Mammary epithelial cell (primary cell): ENCODE measurements at places on chromosomes 12 and 14. TPM values are rescaled to one million over a fixed set of nuclear protein-coding genes. Genes with fewer than 3 reads are reported as not detected.
A peak's percentile ranks its signal among the peaks of the same experiment; 100 is the strongest.

Gene SELPLG
- polyA plus RNA-seq: 0.63 TPM

GRCh38 chr14:54451121-54451601 lies 10.0 kb upstream of the CNIH1 start:
- no peak for DNase-seq

Gene TAS2R46
- polyA plus RNA-seq: not detected

Gene GRIP1
- 7.4 TPM for polyA plus RNA-seq

Gene DPY19L2
- not detected for polyA plus RNA-seq

- DNase-seq: no peak
These were observed 22.9 kb downstream of the SYNE3 start for GRCh38 chr14:95493503-95493902.

GRCh38 chr12:67436230-67436629 lies 167.1 kb downstream of the CAND1 start:
- DNase-seq: no peak

- DNase-seq: no peak
These were observed 31.7 kb downstream of the FGD4 start for GRCh38 chr12:32431025-32431424.

Gene C14orf132
- polyA plus RNA-seq: 0.41 TPM

Gene LRTM2
- not detected for polyA plus RNA-seq

DNA sequence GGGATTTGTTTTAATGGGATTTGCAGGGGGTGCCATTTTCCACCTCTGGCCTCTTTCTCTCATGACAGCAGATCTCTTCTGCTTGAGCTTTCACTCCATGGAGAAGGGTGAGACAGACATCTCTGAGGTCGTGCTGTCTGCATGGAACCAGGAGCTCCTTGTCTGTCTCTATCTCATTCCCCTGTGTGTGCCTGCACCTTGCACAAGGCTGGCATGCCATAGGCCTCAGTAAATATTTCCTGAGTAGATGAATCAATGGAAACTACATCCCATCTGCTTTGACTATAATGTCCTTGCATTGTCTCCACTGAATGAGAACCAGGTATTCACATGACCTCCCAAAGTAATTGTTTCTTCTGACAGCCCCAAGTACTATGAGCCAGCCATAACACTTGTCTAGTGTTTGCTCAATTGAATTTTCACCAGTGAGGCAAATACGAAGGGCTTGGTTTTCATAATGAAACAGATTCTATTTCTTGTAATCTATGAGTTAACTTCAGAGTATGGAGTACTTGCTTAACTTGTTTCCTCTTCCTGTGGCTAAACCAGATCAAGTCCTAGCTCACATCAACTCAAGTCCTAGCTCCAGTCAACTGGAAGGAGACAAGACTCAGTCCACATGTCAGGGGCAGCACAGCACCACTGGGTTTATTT lies 32.3 kb downstream of the KCNK13 start:
- peak; percentile 46 for DNase-seq

- peak; percentile 20 for DNase-seq
These were observed 556 bp downstream of the MTHFD1 start for GRCh38 chr14:64388533-64389285.

DNA sequence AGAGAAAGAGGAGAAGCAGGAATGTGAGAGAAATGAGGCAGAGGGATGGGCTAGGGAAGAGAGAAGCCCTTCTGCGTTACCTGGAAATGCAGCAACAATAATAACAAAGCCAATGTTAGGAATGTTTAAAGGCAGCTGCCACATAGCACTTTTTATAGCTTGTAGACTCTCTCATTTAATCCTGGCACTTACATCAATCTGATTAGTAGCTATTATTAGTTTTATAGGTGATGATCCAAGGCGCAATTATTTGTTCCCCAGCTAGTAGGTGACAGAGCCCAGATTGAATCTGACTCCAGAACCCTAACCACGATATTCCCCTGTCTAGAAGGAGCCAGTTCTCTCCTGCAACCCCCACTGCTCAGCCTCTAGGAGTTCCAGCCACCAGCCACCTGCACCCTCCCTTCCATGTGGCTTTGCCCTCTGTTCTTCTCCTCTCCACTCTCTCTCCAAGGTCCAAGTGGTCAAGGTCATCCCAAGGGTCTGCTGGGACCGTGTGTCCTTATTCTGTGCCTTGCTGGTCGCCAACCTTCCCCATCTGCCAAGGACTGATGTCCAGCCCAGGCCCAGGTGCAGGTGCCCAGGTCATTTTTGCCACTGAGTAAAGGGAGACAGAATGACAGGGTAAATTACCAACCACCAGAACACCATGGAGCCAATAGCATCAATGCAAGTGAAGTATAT lies 29.4 kb upstream of the CIPC start:
- DNase-seq: no peak

Gene REM2
- polyA plus RNA-seq: 0.09 TPM

DNA sequence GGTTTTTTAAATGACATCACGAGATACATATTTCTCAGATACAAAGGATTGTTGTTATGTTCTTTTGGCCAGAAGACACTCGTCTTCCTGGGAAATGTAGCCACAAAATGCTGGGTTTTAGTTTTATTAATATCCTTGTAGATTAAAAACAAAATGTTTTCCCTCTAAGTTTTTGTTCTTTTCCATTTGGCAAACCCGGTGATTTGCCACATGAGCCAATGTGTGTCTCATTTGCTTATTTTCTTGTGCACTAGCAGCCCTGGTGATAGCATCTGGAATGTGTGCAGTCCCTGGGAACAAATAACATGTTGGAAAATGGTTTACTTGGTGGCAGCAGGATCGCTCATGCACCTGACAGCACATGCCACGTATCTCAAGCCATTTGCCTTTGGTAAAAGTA lies 61.0 kb downstream of the HMGA2 start:
- DNase-seq: no peak

- DNase-seq: no peak
These were observed 57.2 kb downstream of the HMGA2 start for GRCh38 chr12:65881348-65881961.

DNA sequence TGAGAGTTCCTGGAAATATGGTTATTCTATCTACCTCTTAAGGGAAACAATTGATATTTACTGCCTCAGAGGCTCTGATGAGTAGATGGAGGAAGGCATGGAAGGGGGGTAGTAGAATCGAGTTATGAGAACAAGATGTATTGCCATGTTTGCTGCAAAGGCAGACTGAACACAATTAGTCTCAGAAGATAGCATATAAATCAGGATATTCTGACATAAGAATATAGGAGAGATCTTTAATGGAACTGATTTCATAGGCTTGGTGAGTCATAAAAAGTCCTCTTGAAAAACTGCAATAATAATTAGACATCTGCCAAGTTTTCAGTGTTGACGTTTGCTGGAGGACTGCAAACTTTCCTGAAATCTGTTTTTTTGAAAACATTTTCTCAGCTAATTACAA lies 636.1 kb downstream of the TMTC2 start:
- DNase-seq: no peak

DNA sequence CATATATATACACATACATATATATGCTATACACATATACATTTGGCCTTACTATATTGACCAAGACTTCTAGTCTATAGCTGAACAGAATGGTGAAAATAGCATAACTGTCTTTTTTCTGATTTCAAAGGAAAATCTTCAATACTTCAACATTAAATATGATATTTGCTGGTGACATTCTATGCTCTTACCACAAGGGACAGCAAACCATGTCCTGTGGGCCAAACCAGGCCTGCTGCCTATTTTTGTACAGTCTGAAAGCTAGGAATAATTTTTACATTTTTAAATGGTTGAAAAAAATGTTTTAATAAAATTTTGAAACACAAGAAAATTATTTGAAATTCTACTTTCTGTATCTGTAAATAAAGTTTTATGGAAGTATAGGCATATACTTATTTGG lies 63.6 kb downstream of the EML5 start:
- no peak for DNase-seq

GRCh38 chr14:90538716-90539495 lies 142.1 kb downstream of the CALM1 start:
- DNase-seq: no peak

DNA sequence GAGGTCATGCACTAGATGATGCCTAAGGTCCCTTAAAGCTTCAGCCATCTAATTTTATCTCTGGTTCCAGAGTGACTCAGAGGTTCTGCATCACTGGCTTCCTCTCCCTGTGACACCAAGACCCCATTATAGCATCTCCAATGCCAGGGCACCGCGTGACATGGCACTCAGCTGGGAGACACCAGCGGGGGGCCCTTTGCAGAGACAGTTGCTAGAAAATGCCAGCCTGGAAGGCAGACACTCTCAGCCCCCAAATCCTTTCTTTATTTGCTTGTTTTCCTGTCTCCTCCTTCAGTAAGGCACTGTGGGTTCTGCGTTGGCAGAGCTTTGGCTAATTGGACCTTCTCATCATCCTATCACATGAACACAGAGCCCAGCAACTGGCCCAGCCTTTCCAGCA lies 123.5 kb upstream of the VRK1 start:
- no peak for DNase-seq

DNA sequence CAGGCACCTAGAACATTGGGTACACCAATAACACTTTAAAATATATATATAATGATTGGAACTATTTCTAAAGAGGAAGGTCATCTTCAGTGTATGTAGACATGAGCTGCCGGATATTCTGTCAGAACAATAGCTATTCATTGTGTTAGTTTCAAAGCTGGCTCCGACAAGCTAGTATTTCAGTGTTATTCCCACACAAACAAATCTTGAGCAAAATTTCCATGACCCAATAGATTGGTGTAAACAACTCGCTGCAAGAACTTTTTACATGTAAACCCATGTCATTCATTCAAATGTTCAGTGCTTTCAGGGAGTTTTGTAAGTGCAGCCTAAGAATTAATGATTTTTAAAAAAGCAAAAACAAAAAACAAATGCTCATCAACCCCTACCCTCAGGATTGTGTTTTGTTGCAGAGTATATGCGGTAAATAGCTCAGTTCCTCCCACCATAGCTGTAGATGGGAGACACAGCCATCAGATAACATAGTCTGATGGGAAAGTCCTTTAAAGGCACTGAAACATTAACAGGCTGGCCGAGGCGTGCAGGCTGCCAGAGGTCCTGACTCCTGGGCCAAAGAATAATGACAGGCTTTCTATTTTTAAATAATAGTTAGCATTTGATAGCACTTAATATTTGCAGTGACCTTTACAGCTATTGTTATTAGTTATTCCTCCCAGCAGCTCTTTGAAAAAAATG lies 150.3 kb upstream of the ARHGAP5 start:
- no peak for DNase-seq
